ENCODE measurements at places on chromosomes 7 and 10.

GRCh38 chr10:31645786-31646185 is 282.8 kb downstream of the ARHGAP12 start:
- DNase-seq: peak; percentile 19

DNA sequence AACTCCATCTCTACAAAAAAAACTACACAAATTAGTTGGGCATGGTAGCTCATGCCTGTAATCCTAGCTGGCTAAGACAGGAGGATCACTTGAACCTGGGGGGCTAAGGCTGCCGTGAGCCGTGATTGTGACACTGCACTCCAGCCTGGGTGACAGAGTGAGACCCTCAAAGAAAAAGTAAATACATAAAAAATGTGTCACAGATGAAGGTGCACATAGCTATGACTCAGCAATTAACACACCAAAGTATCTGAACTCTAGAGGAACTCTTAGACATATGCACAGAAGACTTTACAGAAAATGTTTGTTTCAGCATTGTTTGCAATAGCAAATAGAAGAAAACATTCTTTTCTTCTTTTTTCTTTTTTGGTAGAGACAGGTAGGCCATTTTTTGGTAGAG is 8.3 kb downstream of the C10orf62 start:
- peak; percentile 10 for DNase-seq

DNA sequence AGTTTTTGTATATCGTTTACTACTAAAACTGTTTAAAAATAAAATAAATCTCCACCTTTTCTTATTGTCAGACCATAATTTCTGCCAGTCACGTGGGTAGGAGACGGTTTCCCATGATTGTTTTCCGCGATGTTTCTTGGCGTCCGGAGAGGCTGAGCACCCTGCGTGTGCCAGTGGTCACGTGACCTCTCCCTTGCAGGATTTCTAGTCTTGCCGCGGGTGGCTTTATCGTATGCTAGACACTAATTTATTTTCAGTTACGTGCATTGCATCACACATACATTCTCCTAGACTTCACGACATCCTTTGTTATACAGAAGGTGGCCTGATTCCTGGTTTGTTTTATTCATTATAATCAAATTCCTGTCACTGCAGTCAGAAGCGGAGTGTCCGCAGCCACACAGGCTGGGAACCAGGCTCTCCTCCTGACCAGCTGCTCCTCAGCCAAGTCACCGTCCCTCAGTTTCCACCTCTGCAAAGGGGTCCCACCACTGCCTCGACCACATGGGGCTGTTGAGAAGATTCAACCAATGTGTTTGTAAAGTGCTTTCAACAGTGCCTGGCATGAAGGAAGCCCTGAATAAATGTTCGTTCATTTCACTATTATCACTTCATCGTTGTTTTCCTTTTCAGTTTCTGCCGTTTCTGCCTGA is 203.2 kb upstream of the PPP2R2D start:
- DNase-seq: no peak

DNA sequence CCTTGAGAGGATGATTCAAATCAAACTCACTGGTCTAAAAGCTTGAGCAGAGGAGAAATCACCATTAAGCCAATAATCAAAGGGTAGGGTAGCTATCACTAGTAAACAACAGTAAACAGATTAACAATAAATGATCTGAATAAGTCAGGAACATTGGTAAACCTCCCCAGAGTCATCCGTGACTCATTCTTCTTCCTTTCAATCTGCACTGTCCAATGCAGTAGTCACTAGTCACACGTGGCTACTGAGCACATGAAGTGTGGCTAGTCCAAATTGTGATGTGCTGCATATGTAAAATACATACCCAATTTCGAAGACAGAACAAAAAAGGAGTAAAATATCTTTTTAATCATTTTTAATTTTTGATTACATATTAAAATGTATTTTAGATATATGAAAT is 64.0 kb downstream of the ERCC6 start:
- no peak for DNase-seq

- DNase-seq: peak; percentile 32
Measured at GRCh38 chr10:71921324-71922027, 42.7 kb upstream of the CHST3 start.

DNA sequence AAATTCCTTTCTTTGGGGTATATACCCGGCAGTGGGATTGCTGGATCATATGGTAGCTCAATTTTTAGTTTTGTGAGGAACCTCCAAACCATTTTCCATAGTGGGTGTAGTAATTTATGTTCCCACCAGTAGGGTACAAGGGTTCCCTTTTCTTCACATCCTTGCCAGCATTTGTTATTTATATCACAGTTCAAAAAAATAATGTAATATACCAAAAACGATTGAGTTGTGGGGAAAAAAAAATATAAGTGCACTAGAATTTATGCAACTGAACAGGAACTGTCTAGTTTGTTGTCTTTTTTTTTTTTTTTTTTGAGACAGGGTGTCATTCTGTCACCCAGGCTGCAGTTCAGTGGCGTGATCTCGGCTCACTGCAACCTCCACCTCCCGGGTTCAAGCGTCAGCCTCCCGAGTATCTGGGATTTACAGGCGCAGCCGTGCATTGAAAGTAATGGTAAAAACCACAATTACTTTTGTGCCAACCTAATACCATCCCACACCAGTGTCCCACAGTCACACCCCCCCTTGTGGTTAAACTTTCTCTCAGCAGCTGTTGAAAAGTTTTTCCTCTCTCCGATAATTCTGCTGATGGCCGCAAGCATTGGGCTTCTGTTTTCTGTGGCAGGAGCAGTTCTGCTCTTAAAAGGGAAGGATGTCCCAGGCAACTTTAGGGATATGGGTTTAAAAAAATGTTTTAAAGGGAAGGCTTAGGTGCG is 6.8 kb upstream of the LAT2 start:
- DNase-seq: peak; percentile 70

DNA sequence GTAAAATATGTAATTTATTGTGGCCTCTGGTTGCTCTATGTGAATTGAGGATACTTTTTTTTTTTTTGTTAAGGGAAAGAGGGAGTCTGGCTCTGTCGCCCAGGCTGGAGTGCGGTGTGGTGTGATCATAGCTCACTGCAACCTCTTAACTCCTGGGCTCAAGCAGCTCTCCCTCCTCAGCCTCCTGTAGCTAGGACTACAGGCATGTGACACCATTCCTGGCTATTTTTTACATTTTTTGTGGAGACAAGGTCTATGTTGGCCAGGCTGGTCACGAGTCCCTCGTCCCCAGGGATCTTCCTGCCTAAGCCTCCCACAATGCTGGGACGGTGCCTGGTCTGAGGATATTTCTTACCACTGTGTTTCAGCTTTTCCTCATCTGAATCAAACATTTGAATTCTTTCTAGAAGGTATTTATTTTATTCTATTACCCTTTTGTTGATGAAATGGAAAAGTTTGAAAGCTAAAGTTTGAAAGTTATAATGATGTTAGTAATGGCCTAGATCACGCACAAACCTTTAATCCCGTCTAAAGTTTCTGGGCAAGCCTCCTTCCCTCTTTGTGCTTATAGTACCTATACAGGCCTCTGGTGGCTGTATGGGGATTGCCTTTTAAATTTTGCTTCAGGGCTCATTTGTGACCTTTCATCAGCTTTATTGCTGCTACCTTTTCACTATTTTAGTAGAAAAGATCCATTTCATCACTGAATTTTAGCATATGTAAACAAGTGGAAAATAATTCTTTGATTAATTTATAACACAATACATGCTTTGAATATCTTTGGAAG is 2.0 kb downstream of the IFRD1 start:
- DNase-seq: peak; percentile 64

DNA sequence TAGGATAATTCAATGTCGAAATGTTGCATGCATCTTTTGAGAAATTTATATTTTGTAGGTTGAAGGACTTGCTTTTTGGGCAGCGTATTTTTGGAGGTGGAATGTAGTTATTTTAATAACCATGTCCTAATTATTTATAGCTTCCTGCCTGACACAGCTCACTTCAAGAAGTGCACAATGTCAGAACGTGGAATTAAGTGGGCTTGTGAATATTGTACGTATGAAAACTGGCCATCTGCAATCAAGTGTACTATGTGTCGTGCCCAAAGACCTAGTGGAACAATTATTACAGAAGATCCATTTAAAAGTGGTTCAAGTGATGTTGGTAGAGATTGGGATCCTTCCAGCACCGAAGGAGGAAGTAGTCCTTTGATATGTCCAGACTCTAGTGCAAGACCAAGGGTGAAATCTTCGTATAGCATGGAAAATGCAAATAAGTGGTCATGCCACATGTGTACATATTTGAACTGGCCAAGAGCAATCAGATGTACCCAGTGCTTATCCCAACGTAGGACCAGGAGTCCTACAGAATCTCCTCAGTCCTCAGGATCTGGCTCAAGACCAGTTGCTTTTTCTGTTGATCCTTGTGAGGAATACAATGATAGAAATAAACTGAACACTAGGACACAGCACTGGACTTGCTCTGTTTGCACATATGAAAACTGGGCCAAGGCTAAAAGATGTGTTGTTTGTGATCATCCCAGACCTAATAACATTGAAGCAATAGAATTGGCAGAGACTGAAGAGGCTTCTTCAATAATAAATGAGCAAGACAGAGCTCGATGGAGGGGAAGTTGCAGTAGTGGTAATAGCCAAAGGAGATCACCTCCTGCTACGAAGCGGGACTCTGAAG is 620 bp downstream of the ZRANB1 start:
- DNase-seq: no peak

DNA sequence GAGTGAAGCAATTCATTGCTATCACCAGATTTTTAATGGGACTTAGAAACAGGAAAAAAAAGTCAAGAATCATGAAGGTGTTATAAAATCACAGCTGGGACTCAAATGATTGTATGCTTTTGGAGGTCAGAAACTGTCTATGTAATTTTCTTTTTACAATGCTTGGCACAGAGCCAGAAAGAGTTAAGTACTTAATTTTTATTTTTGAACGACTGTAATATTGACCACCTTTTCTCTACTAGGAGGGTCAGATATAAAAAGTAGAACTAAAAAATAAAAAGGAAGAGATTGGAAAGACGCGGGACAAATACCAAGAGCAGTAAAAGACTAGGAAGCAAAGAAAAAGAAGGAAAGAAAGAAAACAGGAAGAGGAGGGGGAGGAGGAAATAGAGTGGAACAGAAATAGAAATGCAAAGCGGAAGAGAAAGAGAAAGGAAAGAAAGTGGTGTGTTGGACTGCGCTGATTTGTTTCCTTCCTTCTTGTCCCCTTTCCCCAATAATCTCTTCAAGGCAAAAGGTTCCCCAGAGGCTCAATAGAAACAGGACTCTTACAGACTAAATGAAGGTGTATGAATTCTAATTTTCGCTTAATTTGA is 23.2 kb upstream of the C1GALT1 start:
- DNase-seq: no peak

DNA sequence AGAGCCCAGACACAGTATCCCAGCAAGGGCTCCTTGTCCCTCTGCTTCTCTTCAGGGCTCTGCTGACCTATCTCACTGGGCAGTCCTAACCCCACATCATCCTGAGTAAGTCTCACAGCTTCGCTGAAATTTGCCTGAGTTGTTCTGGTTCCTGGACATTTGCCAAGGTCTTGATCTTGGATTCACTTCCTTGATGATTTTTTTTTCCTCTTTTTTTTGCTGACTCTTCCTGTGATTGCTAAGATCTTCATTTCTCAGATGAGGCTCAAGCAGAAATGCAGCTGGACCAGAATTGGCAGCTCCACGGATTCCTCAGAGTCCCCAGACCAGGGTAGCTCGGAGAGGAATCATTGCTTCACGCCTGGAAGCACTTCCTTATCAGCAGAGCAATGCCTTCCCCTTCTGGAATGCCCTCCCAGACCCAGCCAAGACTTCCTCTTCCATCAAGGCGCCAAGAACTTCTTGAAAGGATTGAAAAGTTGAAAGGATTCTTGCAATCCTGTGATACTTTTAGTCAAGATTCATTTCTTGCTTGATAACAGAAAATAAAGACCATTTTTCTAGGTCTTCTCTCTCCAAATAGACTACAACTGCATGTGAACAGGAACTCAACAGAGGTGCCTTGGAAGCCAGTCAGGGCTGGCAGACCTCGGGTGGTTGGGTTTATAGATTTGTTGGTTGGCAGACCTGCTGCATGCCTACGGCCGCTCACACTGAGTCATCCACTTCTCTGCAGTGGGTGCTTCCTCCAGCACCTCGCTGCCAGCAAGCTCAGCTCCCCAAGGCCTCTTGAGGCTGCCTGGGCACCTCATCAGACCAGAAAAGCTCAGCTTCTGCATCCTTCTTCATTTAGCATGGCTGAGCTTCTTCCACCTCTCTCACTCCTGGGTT is 8.8 kb upstream of the AFAP1L2 start:
- DNase-seq: peak; percentile 15

DNA sequence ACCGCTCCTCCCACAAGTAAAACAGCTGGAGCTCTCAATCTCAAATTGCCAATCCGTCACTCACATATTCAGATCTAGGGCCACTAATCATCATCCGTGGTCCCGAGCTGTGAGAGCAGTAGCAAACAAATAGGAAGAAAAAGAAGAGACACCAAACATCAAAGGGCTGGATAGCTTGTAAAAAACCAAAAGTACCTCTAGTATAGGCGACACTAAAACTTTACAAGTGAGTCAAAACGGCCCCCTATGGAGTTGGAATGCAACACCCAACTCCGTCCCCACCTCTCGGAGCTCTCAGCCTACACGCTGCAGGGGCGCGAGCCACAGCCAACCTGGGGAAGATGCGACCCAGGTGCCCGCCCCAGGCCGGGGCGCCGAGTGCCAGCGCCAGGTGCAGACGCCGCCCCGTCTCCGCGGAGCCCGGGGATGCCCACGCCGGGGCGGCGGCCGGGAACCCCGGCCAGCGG is 581 bp downstream of the FAM3C start:
- peak; percentile 61 for DNase-seq

DNA sequence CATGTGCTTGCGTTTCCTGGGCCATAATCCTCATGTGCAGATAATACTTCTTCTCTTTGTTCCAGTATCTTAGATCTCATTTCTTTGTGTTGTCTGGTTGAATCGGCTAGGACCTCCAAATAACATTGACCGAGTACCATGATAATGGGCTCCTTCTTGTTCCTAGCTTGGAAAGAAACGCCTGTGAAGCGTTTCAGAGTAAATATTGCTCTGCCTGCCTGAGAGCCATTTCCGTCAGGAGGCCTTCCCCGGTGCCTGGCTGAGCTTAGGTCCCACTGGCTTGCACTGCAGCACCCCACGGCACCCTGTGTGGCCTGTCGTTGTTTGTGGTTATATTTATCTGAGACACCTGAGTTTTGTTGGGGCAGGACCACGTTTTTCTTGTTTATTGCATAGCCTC is 17.7 kb downstream of the FOXK1 start:
- no peak for DNase-seq

DNA sequence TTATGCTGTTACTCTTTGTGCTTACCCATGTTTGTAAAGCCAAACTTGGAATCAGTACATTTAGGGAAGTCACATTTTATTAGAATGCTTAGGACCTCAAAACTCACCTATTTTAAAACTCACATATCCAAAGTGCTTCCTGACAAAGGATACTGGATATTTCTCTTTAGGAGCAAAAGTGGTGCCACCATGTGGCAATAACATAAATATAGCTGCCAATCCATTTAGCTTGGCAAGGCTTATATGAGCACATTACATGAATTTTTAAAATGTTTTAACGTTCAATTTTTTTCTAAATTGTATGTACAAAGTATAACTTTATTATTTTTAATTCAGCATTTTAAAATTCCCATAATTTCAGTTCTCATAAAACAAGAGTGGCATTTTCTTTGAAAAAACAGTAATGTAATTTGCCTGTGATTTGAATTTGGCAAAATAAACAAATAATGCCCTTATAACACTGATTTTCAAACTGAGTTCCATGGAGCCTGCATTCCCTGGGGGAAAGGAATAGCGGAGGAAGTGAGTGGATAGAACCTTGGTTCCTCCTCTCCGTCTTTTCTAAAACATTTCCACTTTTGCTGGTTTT is 75.4 kb downstream of the HDAC9 start:
- peak; percentile 66 for DNase-seq

- DNase-seq: peak; percentile 71
Measured at GRCh38 chr10:76984559-76985443, 652.8 kb downstream of the KCNMA1 start.

GRCh38 chr7:77538281-77539212 is 1.5 kb downstream of the PTPN12 start:
- peak; percentile 96 for DNase-seq
